ENCODE measurements at places on chromosomes 4 and X.

DNA sequence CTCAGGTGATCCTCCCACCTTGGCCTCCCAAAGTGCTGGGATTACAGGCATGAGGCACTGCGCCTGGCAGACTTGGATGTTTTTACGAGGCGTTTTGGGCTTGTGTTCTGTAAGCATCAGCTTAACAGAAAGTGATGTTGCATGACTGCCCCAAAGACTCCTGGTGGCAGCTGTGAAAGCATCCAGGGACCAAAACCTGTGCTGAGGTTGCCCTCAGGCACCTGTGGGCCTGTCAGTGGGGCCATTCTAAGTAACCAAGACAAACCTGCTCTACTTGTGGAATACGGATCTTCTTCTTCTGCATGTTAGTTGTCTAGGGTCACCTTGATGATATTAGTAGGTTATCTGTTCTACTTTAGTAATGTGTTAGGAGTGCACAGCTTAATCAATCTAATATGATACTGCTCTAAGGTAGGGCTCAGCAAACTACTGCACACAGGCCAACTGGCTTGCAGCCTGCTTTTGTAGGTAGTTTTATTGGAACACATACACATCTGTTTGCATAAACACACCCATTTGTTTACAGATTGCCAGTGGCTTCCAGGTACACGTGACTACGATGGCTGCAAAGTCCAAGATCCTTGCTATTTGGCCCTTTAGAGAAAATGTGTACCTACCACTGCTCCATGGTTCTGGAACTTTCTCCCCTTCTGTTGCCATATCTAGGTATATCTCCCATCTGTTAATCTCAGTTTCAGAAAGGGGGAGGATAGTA lies 136.7 kb downstream of the GPR143 start:
- DNase-seq = no peak

- no peak for DNase-seq
These were observed 122.1 kb downstream of the ANKRD50 start for GRCh38 chr4:124590480-124590879.

- DNase-seq = no peak
These were observed 48.1 kb upstream of the STOX2 start for GRCh38 chr4:183857040-183857439.

- DNase-seq = no peak
These were observed 1754.3 kb upstream of the AGA start for GRCh38 chr4:179196511-179196910.

GRCh38 chrX:9318766-9319165 lies 146.1 kb upstream of the TBL1X start:
- DNase-seq = no peak

DNA sequence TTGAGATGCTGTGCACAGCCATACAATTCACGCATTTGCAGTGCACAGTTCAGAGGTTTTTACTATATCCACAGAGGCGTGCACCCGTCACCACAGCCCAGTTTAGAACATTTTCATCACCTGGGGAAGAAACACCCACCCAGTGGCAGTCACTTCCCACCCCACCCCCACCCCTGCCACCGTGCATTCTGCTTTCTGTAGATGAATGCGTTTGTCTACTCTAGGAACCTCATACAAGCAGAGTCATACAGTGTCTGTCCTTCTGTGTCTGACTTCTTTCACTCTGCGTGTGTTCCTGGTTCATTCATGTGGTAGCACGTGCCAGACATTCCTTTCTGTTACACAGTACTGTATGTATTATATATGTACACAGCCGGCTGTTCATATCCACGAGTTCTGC lies 122.8 kb downstream of the TBL1X start:
- DNase-seq = no peak

- DNase-seq = no peak
These were observed 535.1 kb downstream of the FAT4 start for GRCh38 chr4:125849869-125850268.

DNA sequence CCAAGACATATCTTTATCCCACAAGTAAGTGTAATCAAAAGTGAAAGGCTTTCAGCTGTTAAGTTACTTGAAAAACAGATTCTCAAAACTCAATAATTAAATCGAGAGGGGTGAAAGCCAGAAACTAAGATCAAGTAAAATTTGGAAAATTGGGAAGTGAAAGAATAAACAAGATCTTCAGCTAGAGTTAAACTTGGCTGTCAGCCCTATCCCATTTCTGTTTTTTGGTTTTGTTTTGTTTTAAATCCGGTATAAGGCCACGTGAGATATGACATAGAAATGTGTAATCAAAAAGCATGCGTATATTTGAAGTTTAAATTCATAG lies 856.8 kb downstream of the STIM2 start:
- no peak for DNase-seq

GRCh38 chr4:141133146-141133998 lies at the start of gene RNF150:
RNF150 (minus strand) TSS chr4:141133469.
- no peak for DNase-seq

DNA sequence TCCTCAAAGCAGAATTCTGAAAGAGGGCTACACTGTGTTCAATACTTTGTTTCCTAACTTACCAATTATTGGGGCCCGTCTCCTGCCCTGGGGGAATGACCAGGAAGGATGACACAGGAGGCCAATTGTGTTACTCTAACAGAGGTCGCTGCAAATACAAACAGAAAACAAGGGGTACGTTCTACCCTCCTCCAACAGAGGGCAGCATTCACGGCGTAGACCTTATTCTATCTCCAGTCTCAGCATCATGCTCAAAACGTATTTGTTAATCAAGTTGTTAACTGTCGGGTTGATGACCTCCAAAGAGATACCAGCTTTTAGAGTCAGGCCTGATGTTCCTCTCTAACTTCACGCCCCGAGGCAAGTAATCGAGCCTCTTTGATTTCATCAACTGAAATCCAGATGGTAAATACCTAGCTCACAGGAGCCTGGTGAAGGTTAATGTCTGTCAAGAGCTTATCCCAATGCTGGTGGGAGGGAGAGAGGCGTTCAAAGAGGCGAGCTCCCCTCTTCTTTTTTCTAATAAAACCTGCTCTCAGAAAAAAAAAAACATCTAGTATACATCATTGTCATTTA lies 181.0 kb upstream of the KCNIP4 start:
- no peak for DNase-seq

GRCh38 chr4:88166608-88167007 lies 8.2 kb upstream of the ABCG2 start:
- no peak for DNase-seq

DNA sequence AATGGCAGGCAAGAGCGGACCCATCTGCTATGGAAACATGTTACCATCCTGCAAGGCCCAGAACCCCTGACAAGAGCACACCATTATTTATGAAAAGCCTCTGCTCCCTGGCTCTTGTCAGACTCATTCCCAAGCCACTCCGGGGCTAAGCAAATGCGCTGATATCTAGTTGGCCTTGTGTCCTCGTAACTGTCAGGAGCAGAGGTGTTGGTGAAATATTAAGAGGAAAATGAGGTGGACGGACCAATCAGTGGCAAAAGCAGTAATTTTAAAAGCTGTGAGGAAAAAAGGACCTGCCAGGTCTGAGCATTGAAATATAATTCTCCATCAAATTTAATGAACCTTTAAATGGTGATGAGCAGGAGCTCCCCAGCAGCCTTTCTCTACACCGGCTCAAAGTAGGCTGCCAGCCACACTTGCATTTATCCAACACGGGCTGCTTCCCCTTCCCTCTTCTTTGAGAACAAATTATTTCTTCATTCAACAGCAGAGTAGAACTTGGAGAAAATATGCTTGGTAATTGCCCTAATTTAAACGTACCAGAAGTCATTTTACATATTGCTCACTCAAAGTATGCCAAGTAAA lies 214.3 kb downstream of the RASL11B start:
- DNase-seq = no peak

DNA sequence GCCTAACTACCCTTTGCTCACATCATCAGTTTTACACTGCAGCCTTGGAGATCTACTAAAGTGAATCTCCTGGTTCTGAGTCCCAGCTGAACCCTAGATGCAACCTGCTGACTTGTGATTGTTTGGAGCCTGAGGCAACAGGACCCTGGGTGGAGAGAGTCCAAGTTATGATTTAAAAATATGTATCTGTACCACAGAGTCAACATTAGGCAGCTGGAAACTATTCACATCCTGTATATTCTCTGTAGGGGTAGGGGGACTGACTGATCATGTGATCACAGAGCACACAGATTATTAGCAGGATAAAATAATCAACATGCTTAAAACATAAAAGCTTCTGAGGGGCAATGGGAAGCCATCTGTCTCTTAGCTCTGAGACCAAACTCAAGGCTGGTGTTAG lies 52.1 kb downstream of the CT47B1 start:
- DNase-seq = no peak

DNA sequence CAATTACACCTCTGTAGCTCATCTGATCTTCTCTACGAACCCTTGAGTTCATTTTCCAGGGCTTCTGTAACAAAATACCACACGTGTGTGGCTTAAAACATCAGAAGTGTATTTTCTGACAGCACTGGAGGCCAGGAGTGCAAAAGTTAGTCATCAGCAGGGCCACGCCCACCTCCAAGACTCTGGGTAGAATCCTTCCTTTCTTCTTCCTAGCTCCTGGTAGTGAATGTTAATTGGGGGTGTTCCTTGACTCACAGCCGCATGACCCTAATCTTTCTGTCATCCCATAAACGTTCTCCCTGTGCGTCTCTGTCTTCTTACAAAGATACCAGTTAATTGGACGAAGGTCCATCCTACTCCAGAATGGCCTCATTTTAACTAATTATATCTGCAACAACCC lies 115.0 kb downstream of the TRIML1 start:
- no peak for DNase-seq

DNA sequence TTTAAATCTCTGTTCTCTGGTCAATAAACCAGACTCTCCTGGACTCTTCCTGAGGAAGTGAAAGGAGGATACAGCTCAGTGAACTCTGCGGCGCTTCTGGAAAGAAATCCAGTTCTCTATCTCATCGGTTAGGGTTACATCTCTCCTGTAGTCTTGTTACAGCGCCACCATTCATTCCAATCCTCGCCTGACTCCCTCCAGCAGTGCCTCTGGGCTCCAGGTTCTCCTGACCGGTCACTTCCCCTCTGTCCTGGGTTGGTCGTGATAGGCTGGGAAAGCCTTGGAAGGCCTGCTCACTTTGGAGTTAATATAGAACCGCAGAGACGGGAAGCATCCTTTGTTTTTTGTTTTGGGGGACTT lies 97.0 kb upstream of the STOX2 start:
- DNase-seq = no peak

- DNase-seq = no peak
These were observed 73.9 kb downstream of the LUZP4 start for GRCh38 chrX:115363372-115363771.

DNA sequence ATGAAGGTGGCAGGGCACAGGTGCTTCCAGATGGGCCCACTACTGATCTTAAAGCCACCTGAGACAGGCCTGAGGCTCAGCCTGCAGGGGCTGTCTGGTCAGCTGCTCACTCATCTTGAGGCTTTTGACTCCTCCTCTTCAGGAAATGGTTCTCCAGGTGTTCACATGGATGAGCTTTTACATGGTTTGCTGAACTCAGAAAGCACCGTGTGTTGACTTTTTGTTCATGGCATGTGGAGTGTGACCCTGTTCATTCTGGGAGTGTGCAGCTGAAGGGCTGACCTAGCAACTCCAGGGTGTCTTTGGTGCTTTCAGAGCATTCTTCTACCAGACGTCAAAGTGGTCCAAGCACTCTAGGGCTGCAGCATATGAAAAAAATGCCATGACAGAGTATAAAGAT lies 111.1 kb downstream of the CCNG2 start:
- DNase-seq = no peak

GRCh38 chrX:41275661-41276609 lies 58.0 kb upstream of the DDX3X start:
- peak; percentile 16 for DNase-seq

- DNase-seq = no peak
These were observed 200.7 kb upstream of the ANKRD50 start for GRCh38 chr4:124913237-124913636.

DNA sequence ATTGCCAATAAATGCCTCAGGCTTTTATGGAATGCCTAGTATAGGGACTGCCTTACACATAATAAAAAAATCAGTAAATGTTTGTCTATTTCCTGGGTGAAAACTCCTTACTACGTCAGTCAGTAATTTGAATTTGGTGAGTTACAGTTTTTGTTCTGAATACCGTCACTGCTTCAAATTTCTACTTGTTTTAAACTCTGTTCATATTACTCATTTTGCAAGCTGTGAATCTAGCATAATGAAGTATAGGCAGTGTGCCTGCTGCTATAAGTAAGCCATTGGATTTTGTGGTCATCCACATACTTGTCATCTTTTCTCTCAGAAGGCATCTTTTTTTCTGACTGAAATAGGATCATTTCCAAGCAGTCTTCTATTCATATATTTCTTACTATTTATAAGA lies 43.1 kb downstream of the SYNPO2 start:
- DNase-seq = no peak

DNA sequence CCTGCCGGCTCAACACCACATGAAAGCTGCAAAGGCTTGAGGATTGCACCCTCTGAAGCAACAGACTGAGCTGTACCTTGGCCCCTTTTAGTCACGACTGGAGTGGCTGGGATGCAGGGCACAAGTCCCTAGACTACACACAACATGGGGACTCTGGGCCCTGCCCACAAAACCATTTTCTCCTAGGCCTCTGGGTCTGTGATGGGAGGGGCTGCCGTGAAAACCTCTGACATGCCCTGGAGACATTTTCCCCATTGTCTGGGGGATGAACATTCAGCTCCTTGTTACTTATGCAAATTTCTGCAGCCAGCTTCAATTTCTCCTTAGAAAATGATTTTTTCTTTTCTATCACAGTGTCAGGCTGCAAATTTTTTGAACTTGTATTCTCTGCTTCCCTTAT lies 123.5 kb upstream of the SMARCAD1 start:
- DNase-seq = no peak

- no peak for DNase-seq
These were observed 512 bp upstream of the TMEM131L start for GRCh38 chr4:153465615-153466080.

DNA sequence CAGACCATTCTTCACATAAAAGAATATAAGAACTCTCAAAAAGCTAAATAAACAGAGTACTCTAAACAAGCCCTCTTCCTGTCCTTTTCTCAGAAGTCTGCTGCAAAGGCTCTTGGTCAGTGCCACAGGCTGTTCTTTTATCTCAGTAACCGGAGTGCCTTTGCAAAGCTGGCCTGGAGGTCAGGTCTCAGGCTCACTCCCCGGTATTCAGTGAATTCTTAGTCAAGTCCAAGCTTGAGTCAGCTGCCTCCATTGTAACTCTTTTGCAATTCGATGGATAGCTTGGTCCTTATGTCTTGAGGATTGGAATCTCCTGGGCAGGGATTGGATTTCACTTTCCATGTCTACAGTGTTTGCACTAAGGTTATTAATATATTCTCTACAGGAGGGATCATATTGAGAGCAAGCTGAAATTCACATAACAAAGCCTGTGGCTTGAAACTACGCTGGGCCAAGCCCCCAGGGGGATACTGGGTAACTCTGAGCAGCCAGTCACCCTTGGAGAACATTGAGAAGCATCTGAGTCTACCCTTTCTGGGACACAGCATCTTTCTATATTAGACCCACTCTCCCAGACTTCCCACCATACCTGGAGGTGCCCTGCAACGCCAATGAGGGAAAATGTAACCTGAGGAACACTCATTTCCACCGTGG lies 10.0 kb upstream of the HS6ST2 start:
- no peak for DNase-seq

DNA sequence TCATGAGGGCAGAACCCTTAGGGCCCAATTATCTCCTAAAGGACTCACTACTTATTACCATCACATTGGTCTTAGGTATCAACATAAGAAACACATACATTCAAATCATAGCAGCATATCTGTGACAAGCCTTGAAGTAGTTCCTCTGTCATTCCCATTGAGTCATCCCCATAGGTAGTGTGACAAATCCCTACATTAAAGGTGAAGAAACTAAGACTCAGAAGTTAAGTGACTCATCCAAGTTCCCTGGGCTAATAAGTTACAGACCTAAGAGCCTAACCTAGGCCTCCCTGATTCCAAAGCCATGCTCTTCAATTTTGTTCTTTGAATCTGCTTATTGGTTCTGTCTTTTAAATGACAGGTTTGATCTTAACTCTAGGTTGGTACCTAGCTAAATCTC lies 58.2 kb downstream of the CD38 start:
- no peak for DNase-seq
